ENCODE measurements at places on chromosomes 1 and 21.

DNA sequence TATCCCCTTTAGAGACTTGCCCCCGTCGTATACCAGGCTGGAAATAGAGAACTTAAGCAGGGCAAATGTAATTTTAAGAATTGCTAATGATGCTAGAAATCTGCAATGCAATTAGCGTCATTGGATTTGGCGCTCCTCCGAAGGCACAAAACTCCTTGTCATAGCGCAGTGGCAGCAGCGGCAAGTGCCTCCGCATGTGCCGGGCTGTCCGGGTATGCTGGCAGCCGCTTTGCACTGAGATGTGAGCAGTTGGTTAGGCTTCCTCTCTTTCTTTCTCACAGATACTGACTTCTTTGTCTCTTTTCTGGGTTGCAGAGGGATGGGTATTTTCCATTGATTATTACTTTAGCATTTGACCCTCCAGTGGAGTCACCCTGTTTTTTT, 193.4 kb upstream of the LMO4 start:
- no peak for DNase-seq

DNA sequence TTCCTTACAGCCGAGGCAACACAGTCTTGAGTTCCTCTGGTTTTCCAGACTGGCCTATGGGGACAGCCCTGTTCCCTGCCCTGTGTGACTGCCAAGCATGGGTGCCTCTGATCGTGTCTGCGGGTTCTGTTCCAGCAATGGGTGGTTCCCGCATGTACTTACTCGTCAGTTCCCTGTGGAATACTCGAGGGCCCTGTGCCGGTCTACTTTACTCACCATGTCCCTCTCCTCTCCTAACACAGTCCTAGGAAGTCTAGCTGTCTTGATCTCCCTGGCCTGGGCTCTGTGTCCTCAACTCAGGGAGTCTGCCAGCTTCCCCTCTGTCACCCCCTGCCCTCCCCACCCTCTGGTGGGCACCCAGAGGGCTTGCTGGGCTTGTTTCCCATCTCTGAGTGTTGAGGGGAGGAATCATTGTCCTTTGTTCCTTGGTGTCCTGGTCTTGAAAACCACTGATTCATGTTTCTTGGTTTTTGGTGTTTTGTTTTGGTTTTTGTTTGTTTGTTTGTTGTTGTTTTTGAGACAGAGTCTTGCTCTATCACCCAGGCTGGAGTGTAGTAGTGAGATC, 36.0 kb downstream of the TRAPPC10 start:
- DNase-seq = no peak

DNA sequence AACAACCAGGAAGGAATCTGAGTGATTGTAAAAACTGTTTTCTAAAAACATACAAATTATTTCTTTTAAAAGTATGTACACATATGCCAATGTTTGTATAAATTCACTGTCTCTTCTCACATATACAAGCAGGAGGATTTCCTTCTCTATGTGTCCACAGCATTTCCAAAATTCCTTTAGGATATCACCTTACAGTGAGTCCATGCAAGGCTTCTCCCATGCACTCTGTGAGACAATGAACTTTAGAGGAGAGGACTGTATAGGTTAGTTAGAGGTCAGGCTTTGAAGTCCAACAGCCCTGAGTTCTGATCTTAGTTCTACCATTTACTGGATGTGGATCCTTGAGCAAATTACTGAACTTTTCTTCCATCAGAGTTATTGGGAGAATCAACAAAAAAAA, 34.1 kb upstream of the USH2A start:
- no peak for DNase-seq

GRCh38 chr1:153578490-153578889, 12.8 kb upstream of the S100A2 start:
- no peak for DNase-seq

DNA sequence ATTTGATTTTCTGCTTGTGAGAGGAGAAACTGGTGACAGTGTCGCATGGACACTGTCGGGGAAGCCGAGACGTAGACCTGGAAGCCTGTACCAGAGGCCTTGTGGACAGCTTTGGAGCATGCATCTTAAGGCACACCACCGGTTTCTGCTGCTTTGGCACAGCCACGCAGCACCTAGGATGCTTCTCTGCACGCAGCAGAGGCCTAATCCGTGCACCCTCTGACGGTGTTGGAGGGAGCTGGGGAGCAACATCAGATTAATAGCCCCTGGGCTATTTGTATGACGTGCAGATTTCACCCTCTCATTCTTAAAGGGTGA, 30.3 kb downstream of the TEX35 start:
- DNase-seq = no peak

GRCh38 chr1:81689531-81689941, 111.2 kb upstream of the ADGRL2 start:
- DNase-seq = no peak

- no peak for DNase-seq
These were observed 51.6 kb downstream of the ZMYM4 start for GRCh38 chr1:35319988-35320713.

DNA sequence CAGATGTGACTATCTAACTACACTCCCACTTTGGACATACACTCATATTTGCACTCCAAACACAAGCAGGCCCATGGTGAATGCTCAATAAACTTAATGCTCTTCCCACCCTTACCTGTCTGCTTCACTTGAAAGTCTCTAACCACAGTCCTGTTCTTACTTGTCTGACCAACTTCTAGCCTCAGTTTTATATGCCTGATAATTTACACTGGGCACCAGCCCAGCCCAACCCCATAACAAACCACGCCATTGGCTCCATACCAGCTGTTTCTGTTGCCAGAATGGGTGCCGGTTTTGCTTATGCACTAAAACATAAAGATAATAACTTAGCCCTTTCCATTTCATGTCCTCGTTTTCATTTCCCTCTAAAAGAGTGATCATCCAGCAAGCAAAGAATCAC, 395.4 kb downstream of the NTNG1 start:
- DNase-seq = no peak

GRCh38 chr1:245453541-245453940, 298.8 kb downstream of the KIF26B start:
- no peak for DNase-seq

GRCh38 chr1:117814856-117815797, 114.3 kb downstream of the GDAP2 start:
- DNase-seq = no peak
